ENCODE measurements at places on chromosomes 5 and 9.

GRCh38 chr9:34577400-34578240, 11.9 kb downstream of the CNTFR start:
- DNase-seq = no peak

GRCh38 chr9:110260911-110261310, 4.6 kb upstream of the TXN start:
- DNase-seq = no peak

GRCh38 chr5:95130941-95131340, 154.0 kb downstream of the MCTP1 start:
- DNase-seq = no peak

DNA sequence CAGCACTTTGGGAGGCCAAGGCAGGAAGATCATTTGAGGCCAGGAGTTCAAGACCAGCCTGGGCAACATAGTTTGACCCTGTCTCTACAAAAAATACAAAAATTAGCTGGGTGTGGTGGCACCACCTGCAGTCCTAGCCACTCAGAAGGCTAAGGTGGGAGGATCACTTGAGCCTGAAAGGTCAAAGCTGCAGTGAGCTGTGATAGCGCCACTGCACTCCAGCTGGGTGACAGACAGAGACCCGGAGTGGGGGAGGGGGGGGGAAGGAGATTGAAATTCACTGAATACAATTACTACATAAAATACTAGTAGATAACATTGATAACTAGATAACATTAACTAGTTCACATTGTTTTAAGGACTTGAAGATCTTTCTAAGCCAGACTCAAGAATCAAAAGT, 345.6 kb downstream of the BNC2 start:
- DNase-seq = no peak

- DNase-seq = peak; percentile 73
These were observed 2.5 kb upstream of the MSMP start for GRCh38 chr9:35756275-35757225.

DNA sequence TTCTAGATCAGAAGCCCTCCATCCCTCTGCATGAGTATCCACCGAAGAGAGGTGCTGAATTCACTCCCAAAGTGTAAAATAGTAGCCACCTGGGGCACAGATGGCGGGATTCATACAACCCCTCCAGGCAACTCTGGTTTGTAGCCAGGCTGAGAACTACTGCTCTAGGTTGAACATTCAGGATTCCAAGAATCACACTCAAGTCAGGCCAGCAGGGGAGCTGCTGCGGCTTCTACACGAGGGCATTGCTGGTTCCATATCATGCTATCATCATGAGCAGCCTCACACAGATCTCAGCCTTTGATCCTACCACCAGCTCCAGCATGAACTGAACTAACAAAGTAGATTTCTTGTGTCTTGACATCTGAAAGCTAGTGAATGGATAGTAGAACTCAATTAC, 367.9 kb downstream of the DIRAS2 start:
- no peak for DNase-seq

- no peak for DNase-seq
These were observed 2118.6 kb upstream of the C9orf72 start for GRCh38 chr9:29691758-29692407.

GRCh38 chr5:133866160-133866902, 102.1 kb downstream of the C5orf15 start:
- no peak for DNase-seq

- DNase-seq = no peak
These were observed 113.7 kb downstream of the KLHL3 start for GRCh38 chr5:137621861-137622823.

GRCh38 chr5:156913719-156914370, 49.2 kb downstream of the TIMD4 start:
- peak; percentile 41 for DNase-seq

DNA sequence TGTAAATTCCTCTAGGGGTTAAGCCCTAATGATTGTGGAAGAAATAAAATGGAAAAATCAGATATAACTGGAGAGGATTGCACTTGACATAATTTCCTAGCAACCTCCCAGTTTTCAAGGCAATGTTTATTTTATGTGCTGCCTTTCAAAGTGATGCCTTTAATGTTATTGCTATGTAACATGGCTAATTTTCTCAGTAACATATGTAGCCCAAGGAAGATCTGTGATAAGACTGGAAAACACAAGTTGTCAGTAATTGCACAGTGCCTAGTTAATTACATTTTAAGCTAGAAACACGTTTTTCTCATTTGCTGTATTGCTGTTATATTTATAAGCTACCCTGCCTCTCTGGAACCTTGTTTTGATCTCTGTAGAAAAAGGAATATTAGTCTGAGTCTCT, 49.2 kb upstream of the KCNN2 start:
- DNase-seq = no peak

GRCh38 chr9:22265534-22265933, 181.1 kb upstream of the DMRTA1 start:
- DNase-seq = no peak

GRCh38 chr5:4023091-4023752, 427.6 kb downstream of the IRX1 start:
- no peak for DNase-seq

- DNase-seq = no peak
These were observed 21.9 kb downstream of the STRBP start for GRCh38 chr9:123246534-123246933.

- no peak for DNase-seq
These were observed 32.9 kb downstream of the PRLR start for GRCh38 chr5:35197351-35197750.

DNA sequence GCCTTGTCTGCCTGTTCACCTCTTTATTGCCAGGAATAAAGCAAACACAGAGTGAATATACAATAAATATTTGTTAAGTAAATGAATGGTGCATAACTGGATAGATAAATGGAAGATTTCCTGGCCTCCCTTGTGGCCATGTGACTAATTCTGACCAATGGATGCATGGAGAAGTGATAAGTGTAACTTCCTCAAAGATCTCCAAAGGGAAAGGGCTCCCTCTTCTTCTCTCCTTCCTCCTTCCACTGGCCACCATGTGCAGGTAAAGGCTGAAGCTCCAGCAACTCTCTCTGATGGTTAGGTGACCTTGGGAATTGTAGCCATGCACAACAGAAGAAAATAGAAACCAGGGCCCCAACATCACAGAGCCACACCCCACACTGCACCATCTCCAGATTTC, 174.4 kb downstream of the EBF1 start:
- no peak for DNase-seq
